GM06990 (cell line): ENCODE measurements at places on chromosomes 1 and 21.

DNA sequence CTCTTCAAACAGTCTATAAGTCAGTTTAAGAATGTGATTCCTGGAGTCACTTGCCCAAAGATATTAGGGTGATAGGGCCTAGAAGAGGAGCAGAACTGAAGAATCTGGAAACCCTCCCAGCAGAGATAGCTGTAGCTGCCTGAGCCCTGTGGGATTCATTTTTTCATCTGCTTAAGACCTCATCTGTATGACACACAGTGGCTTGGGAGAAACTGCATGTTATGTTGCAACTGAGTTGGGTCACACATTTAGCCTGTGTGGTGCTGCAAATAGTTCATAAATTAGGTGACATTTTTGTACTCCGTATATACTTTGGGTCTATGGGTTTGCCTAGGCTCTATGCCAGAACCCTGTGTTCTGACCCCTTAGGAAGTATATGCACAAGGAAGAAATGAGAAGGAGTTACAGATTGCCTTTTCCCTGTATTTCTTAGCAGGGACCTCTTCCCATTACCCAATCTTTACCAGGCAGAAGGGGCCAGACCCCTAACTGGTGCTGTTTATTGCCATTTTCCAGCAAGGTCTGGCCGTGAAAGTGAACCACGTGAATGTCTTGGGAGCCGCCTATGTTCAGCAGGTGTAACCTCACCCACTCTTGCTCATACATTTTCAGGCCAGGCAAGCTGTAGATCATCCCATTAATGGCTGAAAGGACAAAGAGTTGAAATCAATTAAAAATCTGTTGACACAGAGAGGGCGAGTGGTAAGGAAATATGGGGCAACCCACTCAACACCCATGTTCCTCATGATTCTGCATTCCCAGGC is 41.9 kb upstream of the SLC19A2 start:
- no peak for DNase-seq

DNA sequence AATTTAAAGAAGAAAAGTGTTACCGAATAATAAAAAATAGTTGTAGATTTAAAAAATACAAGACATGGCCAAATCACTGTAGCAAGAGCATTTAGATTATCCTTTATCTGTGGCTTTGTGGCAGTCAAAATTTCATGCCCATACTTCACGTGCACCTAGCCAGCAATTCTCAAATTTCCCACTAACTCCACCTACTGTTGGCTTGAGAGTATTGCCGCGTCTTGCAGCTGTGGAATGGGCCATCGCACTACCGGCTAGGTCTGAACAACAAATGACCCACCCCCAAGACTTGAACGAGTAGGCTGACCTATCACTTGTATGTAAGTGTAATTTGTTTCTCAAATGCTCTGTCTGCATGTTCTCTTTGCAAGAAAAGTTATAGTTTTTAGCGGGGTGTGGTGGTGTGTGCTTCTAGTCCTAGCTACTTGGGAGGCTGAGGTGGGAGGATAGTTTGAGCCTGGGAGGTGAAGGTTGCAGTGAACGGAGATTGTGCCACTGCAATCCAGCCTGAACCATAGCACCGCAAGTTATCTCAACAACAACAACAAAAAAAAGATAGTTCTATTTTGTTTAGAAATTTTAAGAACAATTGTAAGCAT is 4.1 kb downstream of the KRTAP13-4 start:
- DNase-seq = no peak

- no peak for DNase-seq
These were observed 74.1 kb upstream of the AKT3 start for GRCh38 chr1:243924188-243924587.

DNA sequence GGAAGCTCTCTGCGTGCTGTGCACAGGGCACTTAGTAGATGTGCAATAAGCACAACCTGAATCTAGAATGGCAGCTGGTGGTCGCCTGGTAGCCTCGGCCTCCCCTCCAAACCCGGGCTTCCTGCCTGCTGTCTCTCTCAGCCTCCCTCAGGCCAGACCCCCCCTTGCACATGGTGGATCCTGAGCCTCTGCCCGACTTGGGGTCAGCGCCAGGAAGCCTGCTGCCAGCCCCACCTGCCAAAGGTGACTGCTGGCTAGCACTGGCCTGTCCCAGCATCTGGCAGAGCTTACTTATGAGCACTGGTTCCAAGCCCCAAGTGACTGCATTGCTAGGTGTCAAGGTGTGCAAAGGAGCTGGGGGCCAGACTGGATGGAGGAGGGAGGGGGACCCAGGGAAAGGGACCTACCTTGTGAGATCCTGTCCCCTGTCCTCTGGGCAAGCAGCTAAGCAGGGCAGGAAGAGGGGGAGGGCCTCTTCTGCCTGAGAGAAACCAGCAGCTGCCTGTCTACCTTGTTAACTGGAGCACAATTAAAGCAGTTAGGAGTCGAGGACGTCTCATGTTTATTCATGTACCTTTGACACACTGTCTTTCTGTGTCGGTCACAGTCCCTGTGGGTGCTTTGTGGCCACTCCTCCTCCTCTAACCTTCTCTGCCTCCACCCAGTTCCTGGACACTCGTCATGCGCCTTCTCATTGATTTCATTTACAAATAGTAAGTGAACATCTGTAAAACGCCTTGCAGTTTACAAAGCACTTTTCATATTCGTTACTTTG is 100.9 kb downstream of the DDX20 start:
- DNase-seq = no peak

DNA sequence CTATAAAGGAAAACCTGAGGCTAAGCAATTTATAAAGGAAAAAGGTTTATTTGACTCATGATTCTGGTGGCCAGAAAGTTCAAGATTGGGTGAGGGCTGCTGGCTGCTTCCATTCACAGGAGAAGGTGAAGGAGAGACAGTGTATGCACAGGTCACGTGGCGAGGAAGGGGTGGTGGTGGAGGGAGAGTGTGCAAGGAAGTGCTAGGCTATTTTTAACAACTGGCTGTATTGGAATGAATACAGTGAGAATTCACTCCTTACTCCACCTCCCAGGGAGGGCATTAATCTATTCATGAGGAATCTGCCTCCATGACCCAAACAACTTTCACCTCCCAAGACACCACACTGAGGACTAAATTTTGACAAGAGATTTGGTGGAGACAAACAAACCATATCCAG is 51.0 kb downstream of the SYDE2 start:
- DNase-seq = no peak

GRCh38 chr1:213423605-213424004 is 372.6 kb downstream of the RPS6KC1 start:
- no peak for DNase-seq

- DNase-seq = no peak
These were observed 253.9 kb downstream of the DUSP10 start for GRCh38 chr1:221487781-221488524.

- no peak for DNase-seq
These were observed 24.2 kb downstream of the RRP1 start for GRCh38 chr21:43813656-43813980.

DNA sequence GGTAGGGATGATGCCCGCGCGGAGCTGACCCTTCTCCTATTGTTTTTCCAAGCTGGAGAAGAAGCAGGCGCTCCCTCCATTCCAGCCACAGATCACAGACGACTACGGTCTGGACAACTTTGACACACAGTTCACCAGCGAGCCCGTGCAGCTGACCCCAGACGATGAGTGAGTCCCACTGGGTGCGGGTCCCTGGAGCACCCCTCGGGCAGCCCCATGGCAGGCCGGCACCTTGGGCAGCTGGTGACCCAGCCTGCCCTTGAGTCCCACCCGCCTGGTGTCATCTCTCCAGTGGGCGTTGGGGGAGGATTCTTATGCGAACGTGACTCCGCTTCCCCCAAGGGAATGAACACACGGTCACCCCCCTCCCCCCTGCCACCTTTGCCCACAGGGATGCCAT is 10.0 kb downstream of the FAAP20 start:
- no peak for DNase-seq

DNA sequence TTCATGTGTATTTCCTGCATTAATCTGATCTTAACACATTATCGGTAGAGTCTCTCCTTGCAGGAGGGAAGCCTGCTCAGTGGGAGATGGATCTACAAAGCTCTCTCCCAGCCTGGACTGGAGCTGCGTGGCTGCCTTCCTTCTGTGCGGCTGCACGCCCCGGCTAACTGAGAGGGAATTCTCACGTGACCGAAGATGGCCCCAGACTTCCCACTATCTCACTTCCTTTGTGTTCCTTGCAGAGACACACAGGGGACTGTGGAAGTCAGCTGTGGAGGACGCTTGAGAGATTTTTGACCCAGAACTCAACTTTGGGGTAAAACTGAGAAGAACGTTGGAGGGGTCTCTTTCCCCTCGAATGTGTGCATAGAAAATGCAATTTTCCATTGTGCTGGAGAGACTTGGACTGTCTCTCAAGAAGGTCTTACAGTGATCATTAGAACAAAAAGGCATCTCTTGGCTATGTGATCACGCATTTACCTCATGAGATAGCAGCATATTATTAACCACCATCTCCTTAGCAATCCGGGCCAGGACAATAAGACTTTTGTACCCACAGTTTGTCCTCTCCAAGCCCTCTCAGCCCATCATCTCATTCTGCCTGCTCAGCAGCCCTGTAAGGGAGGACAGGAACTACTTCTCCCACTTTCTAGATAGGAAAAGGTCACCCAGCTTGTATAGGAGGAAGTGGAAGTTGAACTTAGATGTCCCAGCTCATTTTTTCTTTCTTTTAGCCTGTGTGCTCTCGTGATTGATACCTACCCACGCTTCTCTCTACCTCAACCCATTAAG is 49.3 kb upstream of the TARBP1 start:
- DNase-seq = no peak

GRCh38 chr1:206082831-206083695 is 30.1 kb downstream of the RHEX start:
- no peak for DNase-seq

- no peak for DNase-seq
These were observed 93.7 kb downstream of the TTC3 start for GRCh38 chr21:37166733-37167132.

DNA sequence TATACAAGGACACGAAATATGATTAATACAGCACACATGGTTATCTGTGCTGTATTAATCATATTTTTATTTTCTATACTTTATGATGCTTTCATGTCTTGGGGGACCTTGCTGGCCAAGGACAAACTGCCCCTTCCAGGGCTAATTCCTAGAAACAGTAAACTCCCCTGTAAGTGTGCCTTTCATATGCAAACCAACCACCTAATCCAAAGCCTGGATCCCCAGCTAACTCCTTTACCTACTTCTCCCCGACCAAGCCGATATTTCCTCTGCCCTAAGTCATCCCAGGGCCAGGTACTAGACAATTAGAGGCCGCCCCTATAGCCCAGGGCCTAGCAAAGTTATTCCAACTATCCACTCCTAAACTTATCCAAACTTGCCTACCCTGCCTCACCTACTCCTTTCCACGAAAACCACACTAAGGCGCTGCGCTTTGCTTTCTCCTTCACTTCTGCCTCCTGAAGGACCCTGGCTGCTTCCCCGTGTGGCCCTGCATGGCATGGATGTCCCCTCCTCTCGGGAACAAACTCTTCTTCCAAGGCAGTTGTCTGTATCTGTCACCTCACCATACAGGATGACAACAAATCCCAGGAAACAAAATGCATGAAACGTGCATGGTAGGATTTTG is 10.2 kb downstream of the SH3BP5L start:
- no peak for DNase-seq

DNA sequence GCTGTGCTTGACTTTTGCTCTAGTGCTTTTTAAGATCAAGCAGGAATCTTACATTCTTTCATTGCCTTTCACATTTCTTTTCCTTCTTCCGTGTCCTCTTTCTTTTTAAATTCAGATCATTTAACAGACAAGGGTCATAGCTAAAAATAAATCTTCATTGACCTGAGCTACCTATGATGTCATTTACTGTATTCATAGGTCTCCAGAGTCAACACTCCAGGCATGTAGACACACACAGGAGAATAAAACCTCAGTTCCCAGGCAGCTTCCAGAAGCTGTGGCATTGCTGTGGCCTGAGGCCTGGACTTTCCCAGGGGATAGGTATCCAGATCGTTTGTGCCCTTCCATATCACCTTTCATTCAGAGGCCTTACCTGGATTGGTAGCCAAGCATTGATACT is 38.5 kb upstream of the ENAH start:
- no peak for DNase-seq

DNA sequence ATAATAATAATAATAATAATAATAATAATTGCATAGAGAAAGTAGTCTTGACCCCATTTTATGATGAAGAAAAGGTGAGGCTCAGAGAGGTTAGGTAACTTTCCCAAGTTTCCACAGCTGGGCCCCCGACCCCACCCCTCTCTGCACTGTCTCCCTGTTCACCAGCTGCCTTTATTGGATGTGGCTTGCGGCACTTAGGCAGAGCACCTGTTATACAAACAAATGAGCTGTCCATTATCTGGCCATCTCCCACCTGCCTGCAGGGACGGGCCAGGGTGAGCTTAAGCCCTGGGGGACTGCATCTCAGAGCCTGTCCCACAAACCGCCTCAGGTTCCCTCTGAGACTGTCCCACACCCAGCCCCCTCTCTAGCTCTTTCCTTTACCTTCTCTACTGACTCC is 10.1 kb upstream of the EFNA1 start:
- DNase-seq = no peak

GRCh38 chr1:180951186-180951745 is 38.6 kb downstream of the KIAA1614 start:
- no peak for DNase-seq

DNA sequence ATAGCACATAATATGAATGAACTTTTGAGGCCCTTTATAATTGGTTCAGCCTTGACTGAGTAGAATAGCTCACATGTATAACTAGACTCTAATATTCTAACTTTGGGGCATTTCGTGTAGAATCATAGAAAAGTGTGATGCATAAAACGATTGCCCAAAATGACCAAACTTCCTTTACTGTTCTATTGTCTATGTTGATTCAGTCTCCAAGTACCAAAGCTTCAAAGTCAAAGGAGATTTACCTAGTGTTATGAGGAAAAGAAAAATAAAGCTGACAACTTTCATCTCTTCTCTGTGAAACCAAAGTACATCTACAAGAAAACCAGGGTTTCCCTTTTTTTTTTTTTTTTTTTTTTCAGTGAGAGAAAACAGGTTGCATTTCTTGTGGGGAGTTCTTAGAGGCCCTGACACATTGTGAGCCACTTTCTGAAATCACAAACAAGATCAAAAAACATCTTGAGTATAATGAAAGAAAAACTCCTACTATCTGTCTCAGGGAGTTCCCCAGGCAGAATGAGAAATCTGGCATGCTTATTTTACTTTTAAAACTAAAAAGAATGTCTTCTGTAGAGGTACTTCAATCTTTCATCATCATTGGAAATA is 183.4 kb downstream of the TNFSF18 start:
- no peak for DNase-seq
